ENCODE measurements at places on chromosomes 16 and 17.

DNA sequence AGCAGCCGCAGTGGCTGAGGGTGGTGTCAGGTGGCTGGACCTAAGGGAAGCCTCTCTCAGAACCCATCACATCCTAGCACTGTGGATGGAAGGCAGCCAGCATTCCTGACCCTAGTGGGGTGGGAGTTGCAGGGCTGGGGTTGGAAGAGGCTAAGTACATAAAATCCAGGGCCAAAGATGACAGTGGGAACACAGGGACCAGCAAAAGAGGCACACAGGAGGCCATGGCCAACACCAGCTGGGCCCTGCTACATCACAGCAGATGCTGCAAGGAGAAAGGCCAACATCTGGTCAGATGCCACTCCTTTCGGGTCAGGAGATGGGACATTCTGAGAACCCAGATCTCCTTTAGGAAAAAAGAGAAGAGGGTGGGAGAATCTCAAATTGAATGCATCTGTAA is 415.4 kb downstream of the SLC39A11 start:
- no peak for DNase-seq

GRCh38 chr16:19708296-19709205 is 9.5 kb downstream of the KNOP1 start:
- DNase-seq, result no peak

DNA sequence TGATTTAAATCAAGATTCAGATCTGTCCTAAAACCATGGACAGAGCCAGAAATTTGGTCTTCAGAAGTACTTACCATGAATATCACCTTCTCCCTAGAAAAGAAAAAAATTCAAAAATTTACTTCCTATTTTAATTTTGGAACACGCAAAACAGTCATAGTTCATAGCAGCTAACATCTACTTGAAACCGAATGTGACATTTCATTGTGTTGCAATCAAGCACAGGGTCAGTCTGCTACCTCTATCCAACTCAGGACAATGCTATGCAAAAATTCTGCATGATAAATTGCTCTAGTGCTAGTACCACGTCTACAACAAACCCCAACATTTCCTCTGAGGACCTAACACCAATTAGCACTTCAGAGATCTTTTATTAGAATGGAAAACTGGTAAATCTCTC is 7.7 kb downstream of the JPT1 start:
- DNase-seq, result no peak

GRCh38 chr17:66483906-66484305 is 181.5 kb downstream of the PRKCA start:
- no peak for DNase-seq
